Mammary epithelial cell (primary cell): ENCODE measurements at places on chromosomes 7 and 10. TPM values are rescaled to one million over a fixed set of nuclear protein-coding genes. Genes with fewer than 3 reads are reported as not detected.
A peak's percentile ranks its signal among the peaks of the same experiment; 100 is the strongest.

DNA sequence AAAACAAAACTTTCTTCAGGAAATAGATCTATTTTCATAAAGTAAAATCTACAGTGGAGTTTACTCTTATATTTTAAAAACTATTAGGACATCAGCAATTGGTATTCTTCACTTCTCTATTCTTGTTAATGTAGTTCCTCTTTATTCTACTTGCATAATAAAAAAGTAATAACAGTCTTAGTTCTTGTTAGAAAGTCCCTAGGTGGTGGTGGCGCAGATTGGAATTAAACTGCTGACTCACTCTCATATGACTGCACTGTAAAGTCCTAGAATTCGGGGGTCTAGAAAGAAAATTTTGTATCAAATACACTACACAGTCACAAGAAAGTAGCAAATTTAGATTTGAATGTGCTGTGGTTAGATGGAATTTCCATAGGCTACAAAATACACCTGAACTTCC, 44.6 kb upstream of the TES start:
- DNase-seq: no peak

DNA sequence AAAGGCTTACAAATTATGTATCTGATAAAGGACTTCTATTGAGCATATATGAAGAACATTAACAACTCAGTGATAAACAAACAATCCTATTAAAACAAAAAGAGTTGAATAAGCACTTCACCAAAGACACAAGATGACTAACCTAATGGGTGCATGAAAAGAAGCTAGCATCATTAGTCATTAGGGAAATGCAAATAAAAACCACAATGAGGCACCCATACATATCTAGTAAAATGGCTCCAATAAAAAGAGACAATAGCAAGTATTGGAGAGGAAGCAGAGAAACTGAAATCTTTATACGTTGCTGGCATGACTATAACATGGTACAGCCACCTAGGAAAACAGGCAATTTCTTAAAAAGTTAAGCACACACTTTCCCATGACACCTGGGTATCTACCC, 77.6 kb upstream of the ZMIZ1 start:
- DNase-seq: peak; percentile 79

The FOXI2 gene
- not detected for polyA plus RNA-seq

DNA sequence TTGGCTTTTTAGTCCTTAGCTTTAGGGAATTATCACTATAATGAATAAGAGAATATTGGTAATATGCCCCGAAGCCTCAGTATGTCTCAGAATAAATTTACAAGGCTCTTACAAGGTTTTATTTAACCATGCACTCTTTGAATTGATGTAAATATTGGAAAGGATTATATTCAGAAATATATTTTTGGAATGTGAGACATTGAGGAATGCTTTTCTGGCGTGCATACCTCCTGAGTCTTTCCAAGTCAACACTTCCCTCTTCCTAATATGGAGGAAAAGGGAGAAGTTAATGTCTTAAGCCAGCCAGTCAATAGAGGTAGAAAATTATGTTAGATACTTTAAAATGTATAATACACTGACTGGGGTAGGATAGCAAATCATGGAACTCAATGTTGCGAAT, 1.2 kb upstream of the OR2F1 start:
- DNase-seq: no peak

The GIMAP8 gene
- polyA plus RNA-seq: 1.2 TPM

- no peak for DNase-seq
Observed at GRCh38 chr7:92840316-92840715, 3.9 kb upstream of the CDK6 start.

DNA sequence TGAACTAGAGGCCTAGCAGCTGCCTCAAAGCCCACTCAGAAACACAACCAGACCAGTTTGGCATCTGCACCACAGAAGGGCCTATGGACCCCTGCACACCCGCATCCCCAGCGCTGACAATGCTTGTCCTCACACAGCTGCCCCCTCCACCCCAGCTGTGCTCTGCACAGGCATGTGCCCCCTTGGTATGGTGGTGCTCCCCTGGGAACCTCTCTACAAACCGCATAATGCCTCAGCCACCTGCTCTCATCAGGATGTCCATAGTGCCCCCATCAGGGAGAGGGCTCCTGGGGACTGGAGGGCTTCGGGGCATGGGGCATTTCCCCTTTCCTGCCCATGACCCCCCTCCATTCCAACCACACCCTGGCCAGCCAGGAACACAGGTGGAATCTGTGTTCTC, 347.5 kb downstream of the GRID1 start:
- no peak for DNase-seq

- DNase-seq: no peak
Observed at GRCh38 chr7:79927116-79927515, 207.5 kb upstream of the GNAI1 start.

DNA sequence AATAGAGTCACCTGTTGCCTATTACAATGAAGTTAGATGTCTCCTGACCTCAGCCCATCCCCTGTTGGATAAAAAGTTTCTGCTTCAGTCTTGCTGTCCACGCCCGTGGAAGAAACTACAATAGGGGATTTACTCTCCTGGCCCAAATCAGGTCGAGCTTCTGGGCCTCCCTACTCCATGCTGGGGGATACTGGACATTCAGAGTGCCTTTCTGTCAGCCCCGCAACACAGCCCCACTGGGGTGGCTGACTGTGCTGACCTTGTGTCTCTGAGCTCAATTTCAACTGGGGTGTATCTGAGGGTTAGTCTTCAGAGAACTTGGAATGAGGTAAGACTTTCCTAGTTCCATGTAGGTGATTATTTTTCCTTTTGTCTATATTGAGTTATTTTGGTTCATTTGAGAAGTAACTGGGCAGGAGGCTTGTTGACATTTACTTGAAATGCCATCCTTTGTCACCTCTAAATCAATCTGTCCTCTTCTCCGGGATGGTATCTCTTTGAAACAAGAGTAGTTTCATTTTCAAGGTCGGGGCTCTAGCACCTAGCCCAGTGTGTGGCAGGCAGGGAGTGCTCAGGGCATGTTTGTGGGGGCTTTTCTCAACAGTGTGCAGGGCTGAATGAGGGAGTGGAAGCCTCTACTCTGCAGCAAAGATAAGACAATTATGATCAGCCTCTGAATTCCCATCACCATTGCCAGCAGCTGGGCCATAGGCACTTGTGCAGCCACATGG, 17.7 kb upstream of the CXCL12 start:
- no peak for DNase-seq

The OR2A7 gene
- 3.8 TPM for polyA plus RNA-seq

The SLC26A5 gene
- polyA plus RNA-seq: not detected

The FAM24B gene
- polyA plus RNA-seq: 6.5 TPM

The GSTO2 gene
- polyA plus RNA-seq: 43.3 TPM

GRCh38 chr7:116802746-116803152, 59.6 kb upstream of the CAPZA2 start:
- DNase-seq: peak; percentile 80

DNA sequence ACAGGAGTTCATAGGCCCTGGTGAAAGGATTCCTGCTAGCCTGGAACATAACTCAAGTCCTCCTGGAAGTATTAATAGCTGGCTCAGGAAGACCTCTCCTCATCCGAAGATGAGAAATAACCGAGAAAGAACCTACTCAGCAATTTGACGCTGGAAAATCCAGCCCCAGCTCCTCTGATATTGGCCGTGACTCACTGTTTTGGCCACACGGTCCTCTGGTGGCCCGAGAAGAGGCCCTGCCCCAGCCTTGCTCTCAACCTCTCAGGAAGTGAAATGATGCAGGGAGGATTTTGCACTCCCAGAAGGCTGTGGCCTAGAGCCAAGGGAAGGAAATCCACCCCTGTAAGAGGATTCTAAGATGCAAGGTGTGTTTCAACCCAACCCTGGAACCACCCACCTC, 121.6 kb downstream of the MTPAP start:
- DNase-seq: no peak

DNA sequence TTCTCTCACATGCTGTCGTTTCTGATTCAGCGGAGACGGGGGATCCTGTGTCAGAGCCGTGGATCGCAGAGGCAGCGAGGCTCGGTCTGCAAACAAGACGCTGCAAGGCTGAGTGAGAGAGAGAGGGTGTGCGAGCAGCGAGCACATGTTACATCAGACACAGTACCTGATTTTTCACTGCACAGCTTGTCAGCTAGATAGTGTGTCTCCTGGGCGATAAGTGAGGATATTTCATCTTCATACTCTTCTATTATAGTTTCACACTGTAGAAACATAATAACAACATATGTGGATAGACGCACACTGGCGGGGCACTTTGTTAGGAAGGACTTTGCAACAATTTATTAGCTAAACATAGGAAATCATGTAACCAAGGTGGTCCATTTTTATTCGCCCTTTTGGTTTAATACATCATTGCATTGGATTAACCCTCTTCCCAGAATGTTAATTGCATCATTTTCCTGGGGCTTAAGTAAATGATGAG, 39.5 kb downstream of the CNPY1 start:
- DNase-seq: peak; percentile 32

DNA sequence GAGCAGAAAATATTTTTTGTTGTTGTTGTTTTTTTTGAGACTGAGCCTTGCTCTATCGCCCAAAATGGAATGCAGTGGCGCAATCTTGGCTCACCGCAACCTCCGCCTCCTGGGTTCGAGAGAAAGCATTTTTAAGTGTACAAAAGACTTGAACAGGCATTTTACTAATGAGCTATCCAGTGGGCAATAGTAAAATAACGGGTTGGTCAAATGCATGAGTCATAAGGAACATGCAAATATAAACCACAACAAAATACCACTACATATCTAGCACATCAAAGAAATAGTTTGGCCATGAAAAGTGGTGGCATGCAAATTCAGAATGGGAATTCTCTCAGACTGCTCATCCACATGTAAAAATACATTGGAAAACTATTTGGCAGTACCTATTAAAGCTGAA, 71.7 kb upstream of the TMEM106B start:
- peak; percentile 3 for DNase-seq

The SPDYE1 gene
- polyA plus RNA-seq: not detected

DNA sequence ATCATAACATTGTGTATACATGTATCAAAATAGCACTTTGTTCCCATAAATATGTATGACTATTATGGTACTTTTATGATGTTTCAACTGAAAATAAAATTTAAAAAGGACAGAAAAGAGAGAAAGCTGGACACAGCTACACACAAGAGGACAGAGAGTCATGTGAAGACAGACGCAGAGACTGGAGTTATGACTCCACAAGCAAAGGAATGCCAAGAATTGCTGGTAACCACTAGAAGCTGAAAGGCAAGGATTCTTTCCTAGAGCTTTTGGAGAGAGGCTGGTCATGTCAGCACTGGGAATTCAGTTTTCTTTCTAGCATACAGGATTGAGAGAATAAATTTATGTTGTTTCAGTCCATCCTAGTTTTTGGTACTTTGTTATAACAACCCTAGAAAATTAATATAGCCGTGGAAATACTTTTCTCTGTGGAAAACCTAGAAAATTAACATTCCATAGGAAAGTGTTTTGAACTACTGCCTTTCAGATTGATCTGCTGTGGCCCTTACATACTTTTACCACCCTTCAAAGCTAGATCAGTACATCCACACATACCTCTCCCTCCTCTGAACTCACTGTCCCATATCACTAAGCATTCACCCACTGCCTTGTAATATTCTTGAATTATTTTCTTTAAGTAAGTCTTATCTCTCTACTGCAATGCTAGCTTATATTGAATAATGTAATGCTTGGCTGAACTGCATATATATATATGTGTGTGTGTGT, 575.3 kb downstream of the IPMK start:
- peak; percentile 78 for DNase-seq

GRCh38 chr7:94436018-94436604, 41.4 kb downstream of the COL1A2 start:
- DNase-seq: peak; percentile 47
